WTC11 (cell line): ENCODE measurements at places on chromosomes 5 and 9.

- H3K4me3 ChIP-seq: no peak overlapping the region
- no peak for DNase-seq
- H3K27me3 ChIP-seq: no peaks in the 10 kb centered on the region
Measured at GRCh38 chr5:149640350-149640999, 59.2 kb downstream of the ARHGEF37 start.

DNA sequence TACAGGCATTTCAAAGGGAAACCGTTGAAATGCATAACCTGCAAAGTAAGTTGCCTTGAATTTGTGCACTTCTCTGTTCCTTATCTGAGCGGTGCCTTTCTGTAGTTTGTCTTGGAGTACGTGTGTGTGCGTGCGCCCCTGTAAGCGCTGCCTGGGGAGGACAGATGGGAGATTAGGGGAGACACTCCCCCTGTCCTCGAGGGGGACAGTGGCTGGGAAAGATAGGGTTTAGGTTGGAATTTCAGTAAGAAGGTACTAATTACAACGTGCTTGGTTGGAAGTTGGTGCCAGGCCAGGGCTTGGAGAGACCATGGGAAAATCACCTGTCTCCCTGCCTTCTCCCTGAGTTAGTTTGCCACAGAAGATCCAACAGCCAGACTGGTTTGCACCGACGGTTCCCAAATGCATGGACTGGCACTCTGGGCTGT, 73.2 kb downstream of the PIK3R1 start:
- H3K27me3 ChIP-seq: no peaks in the 10 kb centered on the region
- peaks cover 6% of the 10 kb centered on the region; the same call in 1 of the 2 replicates for H3K36me3 ChIP-seq
- DNase-seq: peak; percentile 15
- peaks cover 64% of the 10 kb centered on the region for H3K4me1 ChIP-seq
- H3K27ac ChIP-seq: peak overlapping the region; percentile 44

DNA sequence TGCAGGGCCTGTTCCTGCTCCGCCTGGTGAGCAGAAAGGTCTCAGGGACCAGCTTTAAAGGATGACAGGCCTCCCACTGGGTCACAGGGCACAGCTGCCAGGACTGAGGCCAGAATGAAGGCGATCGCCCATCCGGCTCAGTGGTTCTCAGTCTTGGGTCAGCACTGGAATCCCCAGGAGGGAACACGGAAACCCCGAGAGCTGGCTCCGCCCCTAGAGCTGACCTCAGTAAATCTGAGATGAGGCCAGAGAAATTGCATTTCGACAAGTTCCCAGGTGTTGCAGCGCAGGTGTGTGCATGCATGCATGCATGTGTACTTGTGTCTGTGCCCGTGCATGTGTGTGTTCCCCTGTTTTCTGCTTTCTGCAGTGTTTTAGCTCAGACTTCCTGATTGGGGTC, 47.2 kb upstream of the KCNMB1 start:
- peaks cover 4% of the 10 kb centered on the region; the same call in 1 of the 2 replicates for H3K36me3 ChIP-seq
- H3K27ac ChIP-seq: no peak overlapping the region
- no peak overlapping the region for H3K4me3 ChIP-seq
- no peaks in the 10 kb centered on the region; the same call in 1 of the 2 replicates for H3K27me3 ChIP-seq

DNA sequence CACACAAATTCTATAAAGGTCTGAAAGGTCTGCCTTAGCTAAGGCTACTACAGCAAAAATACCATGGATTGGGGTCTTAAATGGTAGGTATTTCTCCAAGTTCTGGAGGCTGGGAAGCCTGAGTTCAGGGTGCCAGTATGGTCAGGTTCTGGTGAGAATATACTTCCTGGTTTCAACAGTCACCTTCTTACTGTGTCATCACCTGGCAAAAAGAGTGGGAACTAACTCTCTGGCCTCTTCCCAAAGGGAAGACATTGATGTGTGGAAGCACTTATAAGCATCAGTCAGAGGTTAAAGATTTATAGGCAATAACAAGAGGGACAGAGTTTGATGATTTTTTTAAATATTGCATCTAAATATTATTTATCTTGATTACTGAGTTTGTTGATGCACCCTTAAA, 53.0 kb downstream of the ZNF622 start:
- peaks cover 4% of the 10 kb centered on the region for H3K36me3 ChIP-seq
- H3K4me3 ChIP-seq: no peak overlapping the region
- peaks cover 9% of the 10 kb centered on the region for H3K4me1 ChIP-seq
- DNase-seq: no peak
- H3K27ac ChIP-seq: no peak overlapping the region

DNA sequence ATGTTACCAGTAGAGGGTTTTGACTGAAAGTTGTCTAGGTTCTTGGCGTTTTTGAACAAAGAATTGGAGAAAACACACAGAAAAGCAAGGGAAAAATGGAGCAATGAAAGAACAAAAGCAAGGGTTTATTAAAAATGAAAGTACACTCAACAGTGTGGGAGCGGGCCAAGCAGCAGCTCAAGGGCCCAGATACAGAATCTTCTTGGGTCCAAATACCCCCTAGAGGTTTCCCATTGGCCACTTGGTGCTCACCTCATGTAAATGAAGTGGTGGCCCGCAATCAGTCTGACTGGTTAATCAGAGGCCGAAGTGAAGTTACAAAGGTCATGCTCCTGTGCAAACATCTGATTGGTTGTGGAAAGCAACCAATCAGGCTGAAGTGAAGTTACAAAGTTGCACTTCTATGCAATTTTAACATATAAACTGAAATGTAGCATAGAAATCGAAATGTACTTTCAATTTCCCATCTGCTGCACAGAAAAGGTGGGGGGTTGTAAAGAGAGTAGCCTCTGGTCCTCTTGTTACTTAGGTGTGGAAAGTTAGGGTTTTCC, 1.9 kb upstream of the GM2A start:
- H3K36me3 ChIP-seq: no peaks in the 10 kb centered on the region
- H3K27me3 ChIP-seq: peaks cover 6% of the 10 kb centered on the region
- DNase-seq: no peak
- H3K4me1 ChIP-seq: peaks cover 28% of the 10 kb centered on the region
- no peak overlapping the region; the same call in 1 of the 2 replicates for H3K27ac ChIP-seq

GRCh38 chr5:152379331-152379730, 25.7 kb downstream of the NMUR2 start:
- no peak for DNase-seq
- H3K27ac ChIP-seq: no peak overlapping the region
- peaks cover 5% of the 10 kb centered on the region; the same call in 1 of the 2 replicates for H3K4me1 ChIP-seq

GRCh38 chr5:164377746-164378145, 872.3 kb downstream of the MAT2B start:
- H3K4me1 ChIP-seq: no peaks in the 10 kb centered on the region
- no peaks in the 10 kb centered on the region for H3K36me3 ChIP-seq
- DNase-seq: no peak
- no peaks in the 10 kb centered on the region for H3K27me3 ChIP-seq

GRCh38 chr9:109880276-109881169, 100.5 kb downstream of the PALM2AKAP2 start:
- H3K4me1 ChIP-seq: peaks cover 8% of the 10 kb centered on the region
- H3K27ac ChIP-seq: 0 out of 2 replicates have a peak overlapping the region, but pooled peaks have one; percentile 38
- peak; percentile 56 for DNase-seq
- H3K36me3 ChIP-seq: no peaks in the 10 kb centered on the region

- no peaks in the 10 kb centered on the region for H3K27me3 ChIP-seq
Measured at GRCh38 chr5:132767150-132767549, 9.9 kb downstream of the SEPTIN8 start.

DNA sequence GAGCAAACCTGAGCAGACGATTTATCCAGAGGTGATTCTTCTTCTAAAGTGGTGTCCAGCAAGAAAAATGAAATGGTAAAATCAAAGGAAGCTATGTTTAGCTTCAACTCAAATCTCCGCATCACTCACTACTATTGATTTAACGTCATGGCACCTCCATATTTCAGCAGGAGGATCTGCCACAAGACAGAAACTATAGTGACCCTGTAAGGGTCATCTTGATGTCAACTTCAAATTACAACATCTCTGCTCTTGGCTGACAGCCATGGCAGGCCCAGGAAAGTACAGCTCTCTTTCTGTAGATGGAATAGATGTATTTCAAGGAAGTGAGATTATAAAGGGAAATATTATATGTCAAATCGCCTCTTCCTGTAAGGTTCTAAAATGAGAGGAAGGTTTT, 10.1 kb upstream of the EFNA5 start:
- no peak for DNase-seq
- no peak overlapping the region for H3K4me3 ChIP-seq
- H3K36me3 ChIP-seq: no peaks in the 10 kb centered on the region
- H3K27me3 ChIP-seq: no peaks in the 10 kb centered on the region

DNA sequence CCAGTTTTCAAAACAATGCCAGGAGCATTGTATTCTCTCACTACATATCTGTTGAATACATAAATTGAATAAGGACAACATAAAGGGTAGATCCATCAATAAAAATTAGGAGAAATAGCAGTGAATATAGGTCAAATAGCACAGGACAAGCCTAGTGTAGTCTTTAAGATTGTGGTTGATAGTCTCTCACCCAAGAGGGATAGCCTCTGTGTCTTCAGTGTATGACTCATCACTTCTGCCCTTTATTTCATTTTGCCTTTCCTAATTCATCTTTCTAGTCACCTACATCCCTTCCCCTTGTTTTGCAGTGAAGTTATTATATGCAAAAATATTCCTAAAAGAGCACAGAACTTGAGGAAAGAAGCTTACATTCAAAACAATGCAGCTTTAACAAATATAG, 335.0 kb upstream of the TUSC1 start:
- peaks cover 16% of the 10 kb centered on the region for H3K36me3 ChIP-seq
- H3K4me1 ChIP-seq: no peaks in the 10 kb centered on the region
- DNase-seq: no peak
- no peaks in the 10 kb centered on the region for H3K27me3 ChIP-seq
- H3K27ac ChIP-seq: no peak overlapping the region
- no peak overlapping the region for H3K4me3 ChIP-seq

DNA sequence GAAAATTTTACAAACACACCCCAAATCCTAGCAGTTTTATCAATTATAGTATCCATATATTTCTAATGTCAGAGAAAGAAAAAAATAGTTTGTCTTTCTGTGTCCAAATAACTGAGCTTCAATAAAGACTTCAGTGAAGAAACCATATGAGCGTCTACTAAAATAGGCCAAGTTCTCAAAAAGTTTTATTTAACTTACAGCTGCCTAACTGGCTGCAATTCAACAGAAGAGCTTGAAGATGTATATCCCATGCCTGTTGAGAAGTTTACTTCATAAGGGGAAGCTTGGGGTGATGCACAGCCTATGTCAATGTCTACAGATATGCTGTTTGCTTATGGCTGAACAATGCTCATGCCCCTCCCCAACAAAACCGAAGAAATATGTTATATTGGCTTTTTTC, 43.7 kb upstream of the ELOVL7 start:
- H3K27me3 ChIP-seq: no peaks in the 10 kb centered on the region
- no peak overlapping the region for H3K4me3 ChIP-seq
- no peak for DNase-seq
- no peak overlapping the region for H3K27ac ChIP-seq
- peaks cover 28% of the 10 kb centered on the region for H3K36me3 ChIP-seq
